GM12864 (cell line): ENCODE measurements at places on chromosomes 5 and 9.
A peak's percentile ranks its signal among the peaks of the same experiment; 100 is the strongest.

GRCh38 chr5:95327211-95327610, 42.3 kb upstream of the MCTP1 start:
- DNase-seq: no peak

DNA sequence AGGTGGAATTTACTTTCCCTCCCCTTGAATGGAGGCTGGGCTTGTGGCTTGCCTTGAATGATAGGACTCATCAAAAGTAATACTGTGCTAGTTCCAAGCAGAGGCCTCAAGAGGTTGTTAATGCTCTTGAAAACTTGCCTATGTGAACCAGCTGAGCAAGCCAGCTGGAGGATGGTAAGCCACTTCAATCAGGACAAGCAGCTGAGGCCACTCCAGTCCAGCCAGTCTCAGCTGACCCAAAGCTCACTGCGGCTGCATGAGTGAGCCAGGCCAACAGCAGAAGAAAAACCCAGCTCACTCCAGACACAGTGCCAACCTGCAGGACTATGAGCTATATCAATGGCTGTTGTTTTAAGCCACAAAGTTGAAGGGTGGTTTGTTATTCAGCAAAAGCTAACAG, 182.8 kb downstream of the MCTP1 start:
- no peak for DNase-seq

DNA sequence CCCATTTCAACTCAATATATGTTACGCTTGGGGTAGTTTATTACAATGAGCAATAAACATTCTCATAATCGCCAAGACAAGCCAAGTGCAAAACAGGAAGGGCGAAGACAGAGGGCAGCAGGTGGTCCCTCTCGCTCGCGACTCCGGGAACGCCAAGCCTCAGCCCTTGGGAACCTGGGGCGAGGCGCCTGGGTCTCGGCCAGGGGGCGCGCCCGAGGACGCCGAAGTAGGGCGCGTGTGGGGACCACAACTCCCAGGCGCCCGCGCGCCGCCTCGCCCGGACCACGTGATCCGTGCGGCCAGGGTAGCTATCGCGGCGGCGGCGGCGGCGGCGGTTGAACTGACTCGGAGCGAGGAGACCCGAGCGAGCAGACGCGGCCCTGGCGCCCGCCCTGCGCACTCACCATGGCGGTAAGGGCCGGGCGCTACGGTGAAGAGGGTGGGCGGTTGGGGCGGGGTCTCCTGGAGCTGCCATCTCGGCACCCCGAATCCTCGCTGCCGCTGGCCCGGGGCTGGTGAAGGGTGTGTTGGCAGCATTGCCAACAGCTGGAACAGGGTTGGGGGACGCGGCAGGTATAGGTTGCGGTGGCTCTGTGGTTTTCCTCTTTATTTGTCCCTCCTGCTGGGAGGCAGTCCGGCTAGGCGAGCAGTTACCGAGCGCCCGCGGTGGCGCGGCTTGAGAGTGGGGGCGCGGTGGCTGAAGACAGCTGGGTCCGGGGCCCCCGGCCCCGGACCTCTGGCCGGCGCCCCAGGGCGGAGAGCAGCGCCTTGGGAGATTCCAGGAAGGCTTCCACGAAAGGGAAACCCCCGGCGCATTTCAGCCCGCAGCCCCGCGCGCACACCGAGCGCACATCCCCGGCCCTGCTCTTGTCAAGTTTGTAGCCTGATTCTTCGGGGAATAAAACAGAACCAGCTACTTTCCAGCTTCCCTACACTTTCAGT, at the start of gene SLC31A2:
SLC31A2 (plus strand) TSS at position 338 of the 942 bp plus-strand sequence; CDS start at position 406, 68 bp downstream.
- DNase-seq: peak; percentile 18

GRCh38 chr5:134526483-134527155, 1.1 kb downstream of the JADE2 start:
- no peak for DNase-seq

GRCh38 chr9:130896233-130897014, at the start of gene QRFP:
Gene QRFP, minus strand, starts transcription at chr9:130896812. Its CDS starts 2,974 bp downstream, at chr9:130893838.
- DNase-seq: no peak

DNA sequence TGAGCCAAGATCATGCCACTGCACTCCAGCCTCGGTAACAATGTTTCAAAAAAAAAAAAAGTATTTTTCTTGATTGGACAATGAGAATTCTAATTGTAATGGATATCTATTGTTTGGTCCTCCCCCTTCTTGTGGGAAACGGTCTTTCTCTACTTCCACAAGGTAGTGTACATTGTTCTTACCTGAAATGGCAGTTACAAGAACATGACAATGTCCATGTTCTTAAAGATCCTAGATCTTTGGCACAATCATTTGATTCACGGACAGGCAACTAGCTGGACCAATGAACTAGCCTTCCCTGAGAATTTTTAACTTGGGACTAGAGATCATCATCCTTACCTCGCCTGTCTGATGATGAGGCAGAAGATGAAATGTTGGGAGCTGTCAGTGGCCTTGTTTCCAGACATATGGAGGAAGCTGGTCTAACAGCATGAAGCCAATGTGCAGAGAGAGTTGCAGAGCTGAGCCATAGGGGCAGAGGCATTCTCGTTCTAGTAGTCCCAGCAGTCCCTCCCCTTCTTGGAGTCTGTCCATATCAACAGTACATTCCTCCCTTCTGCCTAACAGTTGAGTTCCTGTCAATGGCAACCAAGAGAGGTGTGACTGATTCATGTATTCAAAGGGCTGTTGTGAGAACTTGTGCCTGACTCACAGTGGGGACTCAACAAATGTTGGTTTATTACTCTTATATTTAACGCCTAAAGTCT, 2.1 kb upstream of the MARCHF6 start:
- no peak for DNase-seq

GRCh38 chr9:92293075-92293354, 482 bp downstream of the IARS1 start:
- DNase-seq: no peak

GRCh38 chr9:20043461-20043860, 254.6 kb upstream of the SLC24A2 start:
- peak; percentile 8 for DNase-seq

- no peak for DNase-seq
Observed at GRCh38 chr5:167571824-167572223, 719.6 kb upstream of the WWC1 start.

- DNase-seq: peak; percentile 78
Observed at GRCh38 chr5:172806897-172807672, 27.0 kb upstream of the ERGIC1 start.

DNA sequence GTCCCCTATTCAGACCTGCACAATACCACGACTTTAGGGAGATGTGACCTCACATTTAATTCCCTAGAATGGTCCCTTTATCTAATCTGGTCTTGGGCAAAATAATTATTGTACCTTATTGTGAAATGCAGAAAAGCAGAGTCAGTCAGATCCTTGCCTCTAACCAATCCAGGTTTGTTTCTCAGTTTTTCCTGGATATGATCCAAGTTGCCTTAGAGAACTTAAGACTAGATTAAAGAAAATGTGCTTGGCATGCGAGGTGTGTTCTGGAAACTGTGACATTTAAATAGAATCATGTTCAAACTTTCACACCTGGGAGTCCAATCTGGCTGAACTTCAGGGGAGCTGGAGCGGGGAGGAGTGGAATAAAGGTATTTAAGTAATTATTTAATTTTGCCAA, 696.2 kb downstream of the DNAH5 start:
- DNase-seq: no peak

- DNase-seq: no peak
Observed at GRCh38 chr9:129408535-129409215, 212.2 kb downstream of the C9orf50 start.

DNA sequence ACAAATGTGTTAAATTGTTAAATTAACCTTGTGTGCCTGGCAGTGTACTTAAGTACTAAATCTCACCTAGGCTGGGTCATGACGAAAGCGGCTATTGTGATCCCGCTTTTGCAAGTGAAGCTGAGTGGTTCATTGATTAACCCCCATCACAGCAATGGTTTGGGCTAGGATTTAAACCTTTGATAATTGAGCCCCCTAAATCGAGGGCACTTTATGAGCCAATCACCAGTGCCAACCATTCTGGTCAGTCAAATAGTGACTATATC, 22.8 kb downstream of the HNRNPK start:
- DNase-seq: no peak

DNA sequence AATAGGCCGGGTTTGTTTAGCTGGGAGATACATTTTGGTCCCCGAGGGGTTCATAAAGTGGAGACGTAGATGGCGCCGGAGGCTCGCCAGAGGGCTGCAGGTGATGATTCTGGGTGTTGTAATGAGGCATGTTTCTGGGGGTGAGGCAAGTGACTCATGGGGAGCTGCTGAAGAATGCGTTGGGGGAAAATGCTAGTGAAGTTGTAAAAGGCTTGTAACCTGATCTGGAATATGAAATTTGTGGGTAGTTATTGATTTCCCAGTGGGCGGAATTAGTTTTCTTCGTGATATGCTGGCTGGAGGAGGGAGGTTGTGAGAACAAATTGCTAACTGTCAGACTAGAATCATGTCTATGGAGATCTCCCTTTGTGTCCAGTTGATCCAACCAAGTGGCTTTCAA, 158.3 kb downstream of the DOCK2 start:
- no peak for DNase-seq

GRCh38 chr5:60287174-60287771, 393.7 kb upstream of the PDE4D start:
- peak; percentile 43 for DNase-seq

DNA sequence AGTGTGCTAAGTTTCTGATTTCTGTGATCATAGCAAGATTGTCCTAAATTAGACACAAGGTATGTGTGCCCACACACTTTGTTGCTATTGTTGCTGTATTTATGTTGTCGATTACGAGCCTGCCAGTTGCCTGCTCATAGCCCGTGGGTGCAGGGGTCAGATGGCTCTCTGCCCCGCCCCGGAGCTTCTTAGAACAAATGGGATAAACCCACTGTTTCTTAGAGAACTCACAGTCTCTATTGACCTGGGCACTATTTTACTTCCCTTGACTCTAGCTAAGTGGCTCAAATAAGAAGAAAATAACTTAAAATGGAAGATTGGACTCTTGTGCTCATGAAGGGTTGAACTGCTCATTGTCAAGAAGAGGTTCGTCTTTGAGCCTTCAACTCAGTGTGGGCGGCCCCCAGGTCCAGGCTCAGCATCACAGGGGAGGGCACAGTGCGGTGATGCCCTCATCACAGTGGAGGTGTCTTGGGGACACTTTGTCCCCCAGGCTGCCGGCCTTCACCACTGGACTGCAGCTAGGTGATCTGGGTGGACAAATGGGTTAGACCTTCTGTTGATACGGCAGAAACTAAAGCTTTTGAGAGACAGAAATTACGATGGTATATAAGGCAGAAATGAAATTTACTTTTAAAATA, 155.5 kb downstream of the TENT4A start:
- DNase-seq: no peak

DNA sequence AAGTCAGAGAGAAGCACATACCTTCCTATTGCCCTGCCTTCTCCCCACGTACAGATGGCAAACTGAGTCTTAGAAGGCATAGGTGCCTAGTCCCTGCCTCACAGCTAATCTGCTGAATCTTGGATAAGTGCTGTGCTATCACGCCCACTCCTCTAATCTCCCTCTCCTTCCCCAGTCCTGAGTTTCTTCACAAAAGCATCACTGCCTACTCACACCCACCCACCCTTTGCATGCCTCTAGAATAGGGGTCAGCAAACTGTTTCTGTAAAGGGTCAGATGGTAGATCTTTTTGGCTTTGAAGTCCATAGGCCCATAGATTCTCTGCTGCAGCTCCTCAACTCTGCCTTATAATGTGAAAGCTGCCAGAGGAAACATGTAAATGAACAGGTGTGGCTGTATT, 23.2 kb upstream of the JADE2 start:
- DNase-seq: no peak

GRCh38 chr5:119328753-119329602, 26.8 kb upstream of the TNFAIP8 start:
- no peak for DNase-seq

DNA sequence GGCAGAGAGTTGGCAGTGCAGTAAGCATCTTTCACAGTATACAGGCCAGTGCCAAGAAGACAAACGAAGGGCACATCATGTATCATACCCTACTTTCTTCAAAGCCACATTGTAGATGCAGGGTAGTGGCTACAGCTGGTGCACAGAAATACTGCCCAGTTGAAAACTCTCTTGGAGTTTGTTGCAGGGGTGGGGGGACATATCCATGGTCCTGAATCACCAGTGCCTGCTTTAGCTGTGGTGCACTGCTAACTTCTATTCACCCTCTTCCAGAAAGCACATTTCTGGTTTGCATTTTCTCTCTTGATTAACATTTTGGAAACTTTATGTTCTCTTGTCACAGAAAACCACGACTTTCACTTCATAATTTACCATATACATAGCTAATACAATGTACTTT, 196.6 kb downstream of the PAPPA start:
- no peak for DNase-seq

DNA sequence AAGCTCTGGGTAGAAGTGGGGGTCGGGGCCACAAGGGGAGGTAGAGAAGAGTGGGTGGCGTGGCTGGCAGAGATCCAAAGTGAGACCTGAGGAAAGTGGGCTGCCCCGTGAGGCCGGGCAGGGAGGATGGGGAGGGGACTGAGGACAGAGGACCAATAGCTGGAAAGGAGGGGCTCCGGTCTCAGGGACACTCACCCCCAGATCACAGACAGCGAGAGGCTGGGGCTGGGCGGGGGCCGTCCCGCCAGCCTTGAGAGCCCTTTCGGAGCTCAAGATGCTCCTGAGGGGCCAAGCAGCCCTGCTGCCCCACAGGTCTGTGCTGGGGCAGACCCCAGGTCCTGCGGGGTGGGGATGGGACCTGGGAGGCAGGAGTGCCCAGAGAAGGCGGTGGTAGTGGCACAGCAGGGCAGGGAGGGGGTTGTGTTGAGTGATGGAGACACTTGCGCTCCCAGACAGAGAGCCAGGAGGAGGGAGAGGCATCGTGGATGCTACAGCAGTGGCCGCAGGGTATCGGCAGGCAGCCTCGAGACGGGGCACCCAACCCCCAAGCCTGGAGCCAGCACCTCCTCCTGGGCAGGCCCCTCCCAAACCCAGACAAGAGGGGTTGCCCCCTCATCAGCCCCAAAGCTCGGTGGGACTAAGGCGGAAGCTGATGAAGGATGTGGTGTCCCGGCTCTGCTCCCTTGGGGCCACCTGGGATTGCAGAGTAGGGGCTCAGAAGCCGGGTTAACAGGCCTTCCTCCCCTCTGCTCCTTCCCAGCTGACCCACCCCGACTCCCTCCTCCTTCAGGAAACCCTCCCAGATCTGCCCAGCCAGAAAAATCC, 3.4 kb downstream of the SARDH start:
- DNase-seq: no peak

GRCh38 chr9:4939118-4939561, 45.9 kb upstream of the JAK2 start:
- peak; percentile 88 for DNase-seq

- no peak for DNase-seq
Observed at GRCh38 chr5:137332296-137332695, 166.8 kb downstream of the SPOCK1 start.

GRCh38 chr5:57411982-57412381, 70.6 kb downstream of the ACTBL2 start:
- DNase-seq: no peak

GRCh38 chr9:85723215-85723614, 18.5 kb downstream of the AGTPBP1 start:
- no peak for DNase-seq
